Hepatocyte (in vitro differentiated cells): ENCODE measurements at places on chromosomes 11 and 22. TPM values are rescaled to one million over a fixed set of nuclear protein-coding genes. Genes with fewer than 3 reads are reported as not detected.

The C22orf42 gene
- polyA plus RNA-seq, result not detected in 2 replicates

The TSGA10IP gene
- not detected in 2 replicates for polyA plus RNA-seq

The RAG2 gene
- polyA plus RNA-seq, result not detected in 2 replicates

The MMP13 gene
- polyA plus RNA-seq, result not detected in 2 replicates

The DBX1 gene
- polyA plus RNA-seq, result not detected in 2 replicates

DNA sequence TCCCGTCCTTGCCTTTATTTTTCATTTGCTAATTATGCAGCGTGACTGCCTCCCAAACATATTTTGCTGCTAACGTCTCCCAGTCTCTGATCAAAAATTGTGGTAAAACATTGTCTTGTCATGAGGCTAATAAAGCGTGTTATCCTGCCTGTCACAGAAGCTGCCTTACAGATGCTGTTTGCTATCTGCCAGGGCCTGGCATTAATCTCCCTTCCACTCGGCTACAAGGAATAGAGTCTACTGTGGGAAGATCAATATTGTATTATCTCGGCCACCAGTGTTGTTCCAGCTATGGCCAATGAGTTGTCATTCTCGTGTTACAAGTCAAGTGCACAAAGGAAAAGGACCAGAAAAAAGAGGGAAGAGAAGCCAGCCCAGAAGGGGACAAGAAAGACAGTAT lies 100.3 kb downstream of the SEZ6L start:
- H3K4me3 ChIP-seq, result no peak overlapping the region
- DNase-seq, result no peak
- peaks cover 26% of the 10 kb centered on the region for H3K27me3 ChIP-seq
- no peaks in the 10 kb centered on the region for H3K36me3 ChIP-seq

- H3K4me3 ChIP-seq, result no peak overlapping the region
- H3K27ac ChIP-seq, result no peak overlapping the region
- no peaks in the 10 kb centered on the region for H3K36me3 ChIP-seq
- no peaks in the 10 kb centered on the region for H3K4me1 ChIP-seq
Measured at GRCh38 chr11:31262761-31263160, 106.8 kb downstream of the DCDC1 start.

DNA sequence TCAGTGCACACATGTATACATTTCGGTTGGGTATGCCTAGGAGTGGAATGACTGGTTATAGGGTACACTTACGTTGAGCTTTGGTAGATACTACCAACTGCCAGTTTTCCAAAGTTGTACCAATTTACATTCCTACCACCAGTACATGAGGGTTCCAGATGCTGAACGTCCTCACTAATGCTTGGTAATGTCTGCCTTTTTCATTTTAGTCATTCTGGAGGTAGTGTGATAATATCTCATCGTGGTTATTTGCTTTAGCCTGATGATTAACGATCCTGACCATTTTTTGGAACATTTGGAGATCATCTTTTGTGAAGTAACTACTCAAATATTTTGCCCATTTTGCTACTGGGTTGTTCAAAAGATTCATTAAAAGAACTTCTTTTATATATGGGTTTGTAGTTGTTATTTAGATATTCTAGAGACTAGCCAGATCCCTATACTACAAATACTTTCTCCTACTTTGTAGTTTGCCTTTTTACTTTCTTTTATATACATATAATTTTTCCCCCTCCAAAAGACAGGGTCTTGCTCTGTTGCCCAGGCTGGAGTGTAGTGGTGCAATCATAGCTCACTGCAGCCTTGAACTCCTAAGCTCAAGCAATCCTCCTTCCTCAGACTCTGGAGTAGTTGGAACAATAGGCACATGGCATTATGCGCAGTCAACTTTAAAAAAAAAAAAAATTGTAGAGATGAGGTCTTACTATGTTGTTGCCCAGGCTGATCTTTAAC lies 62.1 kb downstream of the RBFOX2 start:
- no peaks in the 10 kb centered on the region for H3K36me3 ChIP-seq
- no peaks in the 10 kb centered on the region for H3K27me3 ChIP-seq
- no peak for DNase-seq
- peaks cover 7% of the 10 kb centered on the region for H3K4me1 ChIP-seq
- no peak overlapping the region for H3K4me3 ChIP-seq

DNA sequence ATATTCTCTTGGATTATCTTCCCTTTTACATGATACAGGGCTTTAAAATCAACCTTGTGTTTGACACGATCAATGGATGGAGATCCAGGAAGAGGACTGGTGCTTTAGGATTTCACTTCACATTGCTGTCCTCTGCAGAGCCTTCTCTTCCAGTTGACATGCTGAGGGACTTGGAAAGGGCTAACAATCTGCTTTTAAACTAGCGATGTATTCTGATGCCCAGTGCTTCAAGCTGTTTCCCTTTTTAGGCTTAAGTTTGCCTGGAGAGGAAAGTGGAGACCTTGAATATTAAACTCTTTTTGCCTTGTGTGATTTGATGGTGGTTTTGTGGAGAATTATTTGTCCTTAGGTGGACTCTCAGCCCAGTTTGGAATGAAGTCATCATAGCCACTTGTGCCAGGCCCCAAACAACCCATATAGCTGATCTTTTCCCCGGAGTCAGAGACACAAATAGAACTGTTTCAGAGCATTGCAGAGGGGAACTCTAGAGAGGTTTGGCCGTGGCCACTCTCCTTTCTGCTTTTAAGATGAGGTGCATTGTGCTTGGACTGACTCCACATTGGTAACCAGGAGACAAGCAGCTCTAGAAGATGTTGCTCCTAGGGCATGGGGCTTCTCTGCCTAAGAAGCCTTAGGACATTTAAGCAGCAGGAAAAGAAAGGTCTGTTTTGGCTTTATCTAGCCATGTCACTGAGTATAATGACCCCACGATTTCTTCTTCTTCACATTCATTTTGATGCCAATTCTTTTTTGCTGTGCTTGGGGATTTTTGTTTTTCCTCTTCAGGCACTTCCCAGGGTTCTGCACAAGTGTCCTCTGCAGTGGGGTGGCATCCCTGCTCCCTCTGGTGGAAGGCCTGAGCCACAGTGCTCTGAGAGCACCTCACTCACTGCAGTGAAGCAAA lies 152.8 kb downstream of the NCAM1 start:
- DNase-seq, result peak; percentile 79
- no peaks in the 10 kb centered on the region for H3K27me3 ChIP-seq
- no peak overlapping the region for H3K27ac ChIP-seq
- H3K4me1 ChIP-seq, result no peaks in the 10 kb centered on the region

DNA sequence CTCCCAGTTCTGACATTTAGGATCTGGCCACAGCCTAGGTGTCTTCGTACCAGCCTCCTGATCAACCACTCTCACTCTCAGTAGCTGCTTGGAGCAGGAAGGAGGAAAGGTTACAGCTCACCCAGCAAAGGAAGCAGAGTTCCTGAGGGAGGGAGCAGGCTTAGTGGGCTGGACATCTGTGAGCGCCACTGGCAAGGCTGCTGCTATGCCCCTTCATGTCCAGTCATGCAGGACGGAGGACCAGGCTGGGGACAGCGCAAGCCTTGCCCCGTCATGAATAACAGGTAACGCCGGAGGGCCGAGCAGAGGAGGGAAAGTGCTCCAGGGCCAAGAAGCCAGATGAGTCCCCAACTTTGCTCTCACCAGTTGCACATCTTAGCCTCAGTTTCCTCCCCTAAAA lies 25.8 kb downstream of the TPST2 start:
- H3K4me3 ChIP-seq, result no peak overlapping the region
- no peaks in the 10 kb centered on the region for H3K27me3 ChIP-seq
- no peak overlapping the region for H3K27ac ChIP-seq
- no peak for DNase-seq
- no peaks in the 10 kb centered on the region for H3K36me3 ChIP-seq

GRCh38 chr22:19886605-19887255 lies 32.1 kb upstream of the GNB1L start:
- H3K27ac ChIP-seq, result no peak overlapping the region
- H3K4me1 ChIP-seq, result peaks cover 16% of the 10 kb centered on the region
- H3K36me3 ChIP-seq, result no peaks in the 10 kb centered on the region
- H3K4me3 ChIP-seq, result no peak overlapping the region
- no peaks in the 10 kb centered on the region for H3K27me3 ChIP-seq

DNA sequence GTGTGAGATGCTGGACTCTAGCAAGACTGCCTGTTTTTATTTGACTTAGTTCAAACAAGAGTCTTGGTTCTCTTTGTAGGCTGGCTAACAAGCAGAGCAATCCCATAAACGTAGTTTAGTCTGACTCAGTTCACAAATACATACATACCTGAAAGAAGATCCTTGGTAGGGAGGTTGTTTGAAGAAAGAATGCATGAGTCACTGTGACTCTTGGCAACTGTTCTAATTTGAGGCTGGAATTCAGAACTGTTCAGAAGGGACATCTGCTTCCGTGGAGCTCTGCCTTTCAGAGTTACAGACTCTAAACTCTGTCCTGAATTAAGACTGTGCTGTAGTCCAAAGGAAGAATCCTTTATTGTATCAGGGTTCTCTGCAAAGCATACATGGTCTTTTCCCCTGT lies 32.2 kb downstream of the C2CD3 start:
- no peaks in the 10 kb centered on the region for H3K36me3 ChIP-seq
- peak overlapping the region; percentile 86 for H3K27ac ChIP-seq
- H3K4me1 ChIP-seq, result peaks cover 24% of the 10 kb centered on the region
- peak; percentile 76 for DNase-seq
- H3K4me3 ChIP-seq, result no peak overlapping the region

DNA sequence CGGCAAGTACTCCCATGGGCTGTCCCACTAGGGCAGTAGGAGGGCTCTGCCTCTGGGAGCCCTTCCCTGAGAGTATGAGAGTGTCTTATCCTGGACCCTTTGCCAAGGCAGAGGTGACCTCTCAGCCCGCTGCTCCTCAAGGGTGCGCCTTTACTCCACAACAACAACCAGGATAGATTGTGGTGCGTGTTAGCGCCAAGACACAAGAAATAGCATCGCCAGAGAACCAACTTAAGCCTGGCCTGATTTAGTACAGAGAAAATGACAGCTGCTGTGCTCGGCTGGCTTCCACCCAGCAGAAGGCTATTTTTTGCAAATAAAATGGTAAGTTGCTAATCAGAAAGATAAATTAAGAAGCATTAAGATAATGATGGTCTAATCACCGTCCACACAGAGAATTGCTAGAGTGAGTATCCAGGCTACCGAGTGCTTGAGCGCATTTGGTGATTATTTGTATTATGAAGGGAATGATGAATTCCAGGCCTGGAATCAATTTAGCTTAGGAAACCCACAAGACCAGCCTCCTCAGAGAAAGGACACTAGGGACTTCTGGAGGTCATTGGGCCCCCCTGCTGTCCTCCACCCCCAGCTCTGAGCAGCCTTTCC lies 119.8 kb downstream of the PKNOX2 start:
- no peaks in the 10 kb centered on the region for H3K27me3 ChIP-seq
- no peak overlapping the region for H3K27ac ChIP-seq
- DNase-seq, result no peak
- peaks cover 27% of the 10 kb centered on the region for H3K4me1 ChIP-seq
- H3K36me3 ChIP-seq, result no peaks in the 10 kb centered on the region
- no peak overlapping the region for H3K4me3 ChIP-seq

DNA sequence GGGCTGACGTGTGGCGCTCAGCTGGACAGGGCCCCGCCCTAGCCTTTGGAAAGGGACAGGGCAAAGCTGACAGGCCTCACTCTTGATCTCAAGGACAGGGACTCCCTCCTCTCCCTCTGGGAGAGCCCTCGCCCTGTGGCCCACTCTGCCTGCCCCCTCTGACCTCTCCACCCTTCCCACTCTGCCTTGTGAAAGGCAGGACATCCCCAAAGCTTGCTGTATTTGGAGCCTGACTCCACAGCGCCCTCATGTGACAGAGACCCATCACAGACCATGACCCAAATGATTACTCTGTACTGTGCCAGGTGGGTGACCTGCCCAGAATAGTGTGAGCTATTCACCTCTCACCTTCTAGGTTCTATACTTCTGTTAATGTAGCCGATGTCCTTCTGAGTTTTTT lies 18.8 kb downstream of the P2RY2 start:
- H3K27me3 ChIP-seq, result no peaks in the 10 kb centered on the region
- H3K27ac ChIP-seq, result no peak overlapping the region
- DNase-seq, result peak; percentile 54
- H3K4me1 ChIP-seq, result no peaks in the 10 kb centered on the region
